CD4-positive, alpha-beta T cell treated with Interleukin-21 for 1 hour (primary cell): ENCODE measurements at places on chromosomes 1 and 21.

DNA sequence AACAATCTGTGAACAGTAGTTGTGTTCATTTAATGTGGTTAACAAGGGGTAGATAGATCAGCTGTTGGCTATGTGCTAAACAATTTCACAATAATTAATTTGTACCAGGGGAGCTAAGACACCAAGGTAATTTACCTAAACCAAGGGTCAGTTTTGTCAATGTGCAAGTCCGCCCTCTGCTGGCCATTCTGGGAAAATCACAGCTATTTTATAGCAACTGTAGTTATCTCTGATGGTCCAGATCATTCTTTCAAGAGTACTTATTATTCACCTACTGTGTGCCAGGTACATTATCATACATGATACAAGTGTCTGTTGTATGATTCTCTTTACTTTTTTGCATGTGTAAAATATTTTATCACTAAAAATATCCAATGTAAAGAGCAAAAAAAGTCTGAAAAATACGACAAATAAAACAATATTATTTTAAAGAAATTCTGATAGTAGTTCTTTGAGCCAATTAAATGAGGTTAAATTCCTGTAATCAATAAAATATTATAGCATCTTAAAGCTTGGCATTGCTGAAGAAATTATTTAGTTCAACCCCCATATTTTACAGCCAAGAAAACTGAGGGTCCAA, 312.3 kb upstream of the FAM78B start:
- DNase-seq, result peak; percentile 52

- DNase-seq, result peak; percentile 63
Observed at GRCh38 chr1:204207136-204207616, 6.6 kb downstream of the GOLT1A start.

DNA sequence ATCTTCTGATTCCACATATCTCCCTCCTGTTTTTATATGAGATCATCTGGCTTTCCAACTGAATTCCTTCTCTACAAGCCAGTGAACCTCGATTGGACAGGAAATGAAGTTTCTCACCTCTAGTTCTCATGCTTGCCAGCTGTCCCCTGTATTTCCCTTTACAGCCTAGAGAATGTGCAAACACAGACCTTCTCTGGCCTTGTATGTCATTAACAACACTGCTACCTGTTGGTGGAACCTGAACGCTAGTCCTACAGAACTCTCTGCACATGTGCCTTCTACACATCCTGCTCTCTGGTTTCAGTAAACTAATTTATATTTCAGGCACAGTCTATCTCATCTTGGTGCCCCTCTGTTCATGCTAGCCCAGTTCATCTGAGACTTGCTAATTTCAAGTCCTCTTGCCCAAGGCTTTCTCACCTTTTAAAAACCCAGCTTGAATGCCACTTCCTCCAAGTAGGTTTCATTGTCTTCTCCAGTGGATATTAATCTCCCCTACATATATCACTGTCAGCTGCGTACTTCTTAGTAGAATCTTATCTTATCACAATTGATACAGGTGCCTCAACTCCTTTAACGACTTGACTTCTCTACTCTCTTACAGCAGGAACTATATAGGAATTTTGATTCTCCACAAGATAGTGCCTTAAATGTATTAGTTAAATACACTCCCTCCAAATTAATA, 549.9 kb downstream of the PLPP3 start:
- DNase-seq, result no peak

DNA sequence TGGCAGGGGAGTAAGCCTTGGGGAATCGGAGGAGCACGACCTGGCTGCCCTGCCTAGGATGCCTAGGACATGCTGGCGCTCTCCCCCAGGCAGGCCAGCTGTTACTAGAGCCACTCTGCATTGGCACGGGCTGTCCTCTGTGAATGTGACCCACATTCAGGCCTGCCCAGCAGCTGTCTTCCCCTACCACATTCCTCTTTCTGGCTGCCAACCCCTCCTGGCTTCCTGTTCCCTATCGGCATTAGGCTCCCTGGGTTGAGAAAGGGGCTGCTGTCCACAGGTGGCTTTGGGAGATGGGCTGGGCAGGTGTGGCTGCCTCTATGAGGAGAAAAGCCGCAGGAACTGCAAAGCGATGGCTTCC, 2.3 kb upstream of the NFASC start:
- DNase-seq, result no peak

DNA sequence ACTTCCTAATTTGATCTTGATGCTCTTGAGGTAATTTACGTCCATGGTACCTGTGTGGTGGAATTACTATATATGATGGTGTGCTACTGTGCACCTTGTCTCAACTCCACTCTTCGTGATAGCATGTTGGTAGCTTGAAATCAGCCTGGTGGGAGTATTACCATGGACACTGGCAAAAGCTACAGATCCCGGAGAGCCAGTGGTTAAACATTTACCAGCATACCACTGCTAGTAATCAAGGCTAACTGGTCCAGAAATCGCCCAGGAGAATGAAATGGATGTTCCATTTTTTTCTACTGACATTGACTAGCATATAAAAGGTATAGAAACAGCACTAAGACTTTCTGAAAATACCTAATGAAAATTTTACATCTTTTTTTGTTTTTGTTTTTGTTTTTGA, 30.6 kb downstream of the ELK4 start:
- DNase-seq, result no peak

DNA sequence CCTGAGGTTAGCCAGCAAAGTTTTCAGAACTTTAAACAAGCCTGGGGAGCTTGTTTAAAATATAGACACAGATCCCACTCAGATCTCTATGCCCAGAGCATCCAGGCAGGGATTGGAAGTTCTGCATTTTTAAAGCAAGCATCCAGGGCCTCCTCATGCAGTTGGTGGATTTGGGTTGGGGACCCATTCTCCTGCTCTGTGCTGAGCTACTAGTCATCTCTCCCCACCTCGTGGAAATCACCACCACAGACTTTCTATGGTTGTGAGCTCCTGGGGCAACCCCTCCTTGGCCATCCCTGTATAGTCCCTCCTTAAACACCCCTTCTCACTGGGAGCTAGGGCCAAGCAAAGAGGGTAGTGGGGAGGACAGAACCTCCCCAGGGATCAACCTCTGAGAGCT, 73.5 kb upstream of the CASZ1 start:
- DNase-seq, result no peak

- DNase-seq, result no peak
Observed at GRCh38 chr1:245776139-245776538, 621.4 kb downstream of the KIF26B start.

GRCh38 chr1:217856342-217857034, 225.3 kb downstream of the SPATA17 start:
- no peak for DNase-seq

DNA sequence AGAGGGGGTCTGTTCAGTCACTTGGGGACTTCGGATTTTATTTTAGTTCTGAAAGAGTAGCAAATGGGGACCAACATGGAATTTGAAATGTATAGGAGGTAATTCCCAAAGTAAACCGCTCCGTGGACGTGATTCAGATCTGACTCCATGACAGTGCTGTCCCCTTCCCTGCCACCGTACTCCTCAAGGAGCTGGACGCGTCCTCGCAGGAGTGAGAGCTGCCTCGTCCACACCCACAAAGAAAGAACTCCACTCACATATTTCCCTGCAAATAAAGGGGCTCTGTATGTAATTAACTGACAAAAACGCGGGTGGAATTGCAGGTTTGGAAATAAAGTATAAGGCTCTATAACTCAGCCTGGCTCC, 183.6 kb downstream of the ETS2 start:
- DNase-seq, result no peak

DNA sequence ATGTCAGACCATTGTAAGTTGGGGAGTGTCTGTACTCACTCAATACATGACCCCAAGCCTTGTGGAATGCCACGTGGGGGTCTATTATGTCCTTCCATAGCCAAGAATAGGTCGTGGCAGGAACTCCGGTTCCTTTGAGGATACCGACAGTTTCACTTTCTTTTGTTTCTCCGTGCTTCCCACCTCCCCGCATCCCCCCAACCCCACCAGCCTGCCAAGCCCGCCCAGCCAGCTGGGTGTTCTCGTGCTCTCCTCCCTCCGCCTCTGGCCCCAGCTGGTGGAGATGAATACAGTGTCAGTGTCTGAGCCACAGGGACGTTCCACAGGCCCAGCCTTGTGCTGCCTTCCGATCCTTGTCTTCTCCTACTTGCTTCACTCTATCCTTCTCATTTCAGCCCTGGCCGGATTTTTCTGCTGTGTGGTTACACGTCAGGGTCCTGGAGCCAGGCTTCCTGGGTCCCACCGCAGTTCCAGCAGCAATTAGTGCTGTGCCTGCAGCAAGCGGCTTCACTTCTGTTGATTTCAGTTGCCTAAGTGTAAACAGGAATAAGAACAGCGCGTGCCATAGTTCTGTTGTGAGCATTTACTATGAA, 4.1 kb upstream of the AGTRAP start:
- DNase-seq, result peak; percentile 23

GRCh38 chr1:204340081-204340889, 19.4 kb downstream of the PLEKHA6 start:
- DNase-seq, result no peak

- DNase-seq, result no peak
Observed at GRCh38 chr21:46125846-46126301, 28.0 kb downstream of the COL6A2 start.

DNA sequence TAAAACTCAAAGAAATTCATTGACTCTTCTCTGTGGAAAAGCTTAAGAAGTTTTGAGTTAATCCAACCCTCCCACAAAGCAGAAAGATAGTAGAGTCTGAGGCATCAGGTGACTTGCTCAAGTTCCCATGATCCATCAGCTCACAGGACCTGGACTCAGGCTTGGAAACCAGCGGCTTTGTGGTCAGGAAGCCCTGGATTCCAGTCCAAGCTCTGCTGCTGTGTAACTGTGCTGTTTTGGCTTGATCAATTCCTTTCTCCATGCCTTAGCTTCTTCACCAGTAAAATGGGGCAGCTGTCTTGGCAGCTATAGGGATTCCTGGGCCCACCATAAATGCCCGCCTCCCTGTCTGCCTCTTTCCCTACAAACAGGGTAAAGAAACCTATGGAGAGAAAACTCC, 180.2 kb downstream of the HIVEP3 start:
- no peak for DNase-seq

DNA sequence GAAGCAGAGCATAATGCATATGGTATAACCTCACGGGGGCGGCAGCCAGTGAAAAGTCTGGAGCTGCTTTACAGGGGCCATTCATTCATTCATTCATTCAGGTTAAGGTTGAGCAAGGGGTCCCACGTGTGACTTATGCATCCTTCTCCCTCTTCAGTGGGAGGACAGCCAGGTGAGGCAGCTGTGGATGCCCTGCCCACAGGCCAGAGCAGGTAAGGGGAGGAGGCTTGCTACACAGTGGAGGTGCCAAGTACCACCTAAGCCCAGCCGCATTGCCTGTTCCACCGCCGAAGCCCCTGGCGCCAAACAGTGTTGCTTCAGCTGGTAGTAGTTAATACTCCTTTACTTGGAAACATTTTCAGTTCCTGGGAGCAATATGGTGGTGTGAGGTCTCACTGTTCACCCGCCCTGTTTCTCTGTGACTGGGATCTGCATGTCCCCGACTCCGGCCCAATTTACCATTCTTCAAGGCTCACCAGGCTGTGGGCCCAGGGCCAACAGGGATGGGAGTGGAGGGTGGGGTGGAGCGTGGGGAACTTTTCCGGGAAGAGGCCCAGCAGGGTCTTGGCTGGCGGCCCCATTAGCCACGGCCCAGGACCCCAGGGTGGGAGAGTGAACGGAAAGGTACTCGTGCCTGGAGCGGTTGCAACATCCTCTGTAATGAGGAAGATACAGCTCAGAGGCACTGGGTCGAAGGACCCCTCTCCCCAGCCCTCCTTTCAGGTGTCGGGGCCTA, 722 bp upstream of the PODN start:
- DNase-seq, result no peak

GRCh38 chr1:171754353-171754705, 12.5 kb upstream of the VAMP4 start:
- no peak for DNase-seq

- no peak for DNase-seq
Observed at GRCh38 chr1:222622765-222623164, 4.9 kb downstream of the MIA3 start.

DNA sequence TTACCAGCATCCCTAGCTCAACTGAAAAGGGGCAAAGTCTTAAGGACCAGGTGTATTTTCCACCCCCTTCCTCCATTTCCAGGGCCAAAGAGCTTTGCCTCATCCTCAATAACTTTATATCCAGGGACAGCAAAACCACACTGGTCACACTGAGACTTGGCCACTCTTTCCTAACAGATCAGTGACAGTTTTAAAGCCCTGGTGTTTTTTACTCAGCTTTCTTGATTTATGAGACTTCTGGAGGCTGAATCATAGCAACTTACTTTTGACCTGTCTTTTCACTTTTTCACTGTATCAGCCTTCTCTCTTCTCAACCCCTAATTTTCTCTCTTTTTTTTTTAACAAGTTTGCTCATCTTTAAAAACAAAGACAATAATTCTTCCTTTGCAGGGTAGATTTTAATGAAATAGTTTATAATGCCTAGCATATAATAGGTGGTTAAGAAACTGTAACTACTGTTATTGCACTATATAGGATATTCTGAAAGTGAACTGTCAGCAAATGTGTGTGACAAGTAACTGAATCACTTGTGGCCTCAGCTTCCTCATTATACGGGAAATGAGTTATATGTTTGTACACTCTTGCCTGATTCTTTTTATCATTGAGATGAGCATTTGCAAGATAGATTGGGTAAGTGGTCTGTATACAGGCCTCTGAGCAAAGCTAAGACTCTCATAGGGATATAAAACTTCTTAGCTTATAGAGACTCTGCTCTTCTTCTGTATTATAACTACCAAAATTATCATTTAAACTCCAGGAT, 19.7 kb upstream of the DYNLT5 start:
- DNase-seq, result no peak

DNA sequence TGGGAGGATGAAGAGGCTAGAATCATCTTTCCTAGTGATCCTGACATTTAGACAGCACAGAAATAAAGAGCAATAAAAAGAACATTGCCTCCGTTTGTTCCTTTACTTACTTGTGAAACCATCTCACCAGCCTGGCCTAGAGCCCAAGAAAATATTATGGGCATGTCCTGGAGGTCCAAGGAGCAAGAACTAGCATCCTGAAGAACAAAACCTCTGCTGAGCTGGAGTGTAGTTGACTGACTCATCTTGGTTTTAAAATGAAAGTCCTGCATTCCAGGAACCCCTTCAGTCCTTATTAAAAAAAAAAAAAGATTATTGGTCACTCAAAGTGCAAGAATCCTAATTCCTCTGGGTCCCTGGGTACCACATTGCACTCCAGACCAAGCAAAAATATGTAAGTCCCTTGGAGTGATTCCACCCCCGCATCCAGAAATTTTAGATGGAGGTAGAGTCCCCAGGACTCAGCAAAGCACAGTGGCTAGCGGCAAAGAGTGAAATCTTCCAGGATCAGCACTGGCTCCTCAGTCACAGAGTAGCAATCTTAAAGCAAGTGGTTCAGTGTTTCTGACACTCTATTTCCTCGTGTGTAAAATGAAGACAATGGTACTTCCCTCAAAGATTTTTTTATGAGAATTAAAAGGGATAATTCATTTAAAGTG, 7.0 kb downstream of the SMCP start:
- no peak for DNase-seq

- peak; percentile 81 for DNase-seq
Observed at GRCh38 chr1:167555971-167556714, 2.6 kb upstream of the CREG1 start.

- DNase-seq, result no peak
Observed at GRCh38 chr1:40638097-40639036, 27.1 kb downstream of the RIMS3 start.

- no peak for DNase-seq
Observed at GRCh38 chr21:46065914-46066551, 31.9 kb upstream of the COL6A2 start.

- DNase-seq, result no peak
Observed at GRCh38 chr1:9731561-9731960, 80.0 kb downstream of the PIK3CD start.
